HuH-7.5 (cell line): ENCODE measurements at places on chromosomes 12 and 14.

DNA sequence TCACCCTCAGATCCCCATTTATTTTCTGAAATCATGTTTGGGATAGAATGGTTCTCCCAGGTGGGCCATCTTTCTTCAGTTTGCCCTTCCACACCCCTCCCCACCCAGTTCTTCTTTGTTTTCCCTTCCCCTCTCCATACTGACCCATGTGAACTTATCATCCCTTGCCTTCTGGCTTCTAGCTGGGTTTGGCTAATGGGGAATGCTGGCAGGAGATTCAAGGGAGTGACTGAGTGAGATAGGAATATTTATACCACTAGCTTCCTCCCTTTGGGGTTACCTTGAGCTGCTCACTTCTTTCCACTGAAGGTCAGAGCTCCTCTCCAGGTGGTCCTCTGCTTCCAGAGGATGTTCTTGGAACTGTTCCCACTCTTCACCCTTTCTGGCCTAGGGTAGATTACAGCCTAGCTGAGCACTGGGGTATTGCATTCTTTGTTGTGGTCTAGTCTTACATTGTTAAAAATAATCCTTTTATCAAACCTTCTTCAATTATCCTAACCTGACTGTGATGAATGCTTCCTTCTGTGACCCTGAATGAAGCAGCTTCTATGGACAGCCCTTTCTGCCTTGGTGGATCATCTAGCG is 88.3 kb upstream of the ATP2B1 start:
- no peak for DNase-seq

DNA sequence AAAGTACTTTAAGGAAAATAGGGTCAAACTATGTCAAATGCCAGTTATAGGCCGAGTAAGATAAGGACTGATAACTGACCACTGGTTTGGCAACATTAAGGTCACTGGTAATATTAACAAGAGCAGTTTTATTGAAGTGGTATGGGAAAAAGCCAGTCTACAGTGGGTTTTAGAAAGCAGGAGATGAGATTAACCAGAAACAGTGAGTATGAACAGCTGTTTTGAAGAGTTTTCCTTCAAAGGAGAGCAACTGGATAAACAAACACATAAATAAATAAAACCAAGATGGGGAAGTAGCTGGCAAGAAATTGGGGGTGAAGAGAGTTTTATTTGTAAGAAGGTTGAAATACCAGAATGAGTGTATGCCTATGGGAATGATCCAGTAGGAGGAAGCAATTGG is 30.3 kb downstream of the KITLG start:
- no peak for DNase-seq

DNA sequence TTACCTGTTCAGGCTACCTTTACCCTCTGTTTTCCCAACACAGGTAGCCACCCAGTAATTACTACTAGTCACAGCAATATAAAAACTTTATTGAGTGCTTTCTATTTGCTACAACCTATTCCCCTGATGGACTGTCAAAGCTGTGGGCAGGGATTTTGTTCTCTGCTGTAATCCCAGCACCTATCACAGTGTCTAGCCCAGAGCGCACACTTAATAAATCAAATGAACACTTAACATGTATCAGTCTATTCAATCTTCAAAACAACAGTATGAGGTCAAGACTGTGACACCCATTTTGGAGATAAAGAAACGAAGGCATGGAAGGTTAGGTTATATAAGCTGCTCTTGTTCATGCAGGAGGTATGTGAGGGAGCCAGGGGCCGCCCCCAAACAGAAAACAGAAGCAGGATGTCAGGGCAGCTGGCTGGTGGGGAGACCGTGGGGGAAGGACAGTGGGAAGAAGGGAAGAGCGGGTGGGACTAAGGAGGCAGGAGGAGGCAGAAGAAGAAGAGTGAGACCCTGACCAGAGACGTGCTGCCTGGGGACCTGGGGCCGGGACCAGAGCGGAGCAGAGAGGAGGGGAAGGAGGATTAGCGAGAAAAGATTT is 1.7 kb downstream of the TNFRSF1A start:
- DNase-seq = no peak

GRCh38 chr14:52741865-52742264 is 11.9 kb downstream of the STYX start:
- no peak for DNase-seq

- no peak for DNase-seq
These were observed 1044.8 kb upstream of the FOXG1 start for GRCh38 chr14:27721760-27722159.

- no peak for DNase-seq
These were observed 9.1 kb downstream of the B4GALNT3 start for GRCh38 chr12:468671-469389.

- no peak for DNase-seq
These were observed 86.7 kb downstream of the PCNX1 start for GRCh38 chr14:70993931-70994330.

- DNase-seq = no peak
These were observed 259.9 kb upstream of the DDHD1 start for GRCh38 chr14:53412819-53413675.

GRCh38 chr12:116104167-116104767 is 173.2 kb downstream of the MED13L start:
- no peak for DNase-seq

- DNase-seq = no peak
These were observed 467.8 kb downstream of the EGLN3 start for GRCh38 chr14:33483110-33483509.

DNA sequence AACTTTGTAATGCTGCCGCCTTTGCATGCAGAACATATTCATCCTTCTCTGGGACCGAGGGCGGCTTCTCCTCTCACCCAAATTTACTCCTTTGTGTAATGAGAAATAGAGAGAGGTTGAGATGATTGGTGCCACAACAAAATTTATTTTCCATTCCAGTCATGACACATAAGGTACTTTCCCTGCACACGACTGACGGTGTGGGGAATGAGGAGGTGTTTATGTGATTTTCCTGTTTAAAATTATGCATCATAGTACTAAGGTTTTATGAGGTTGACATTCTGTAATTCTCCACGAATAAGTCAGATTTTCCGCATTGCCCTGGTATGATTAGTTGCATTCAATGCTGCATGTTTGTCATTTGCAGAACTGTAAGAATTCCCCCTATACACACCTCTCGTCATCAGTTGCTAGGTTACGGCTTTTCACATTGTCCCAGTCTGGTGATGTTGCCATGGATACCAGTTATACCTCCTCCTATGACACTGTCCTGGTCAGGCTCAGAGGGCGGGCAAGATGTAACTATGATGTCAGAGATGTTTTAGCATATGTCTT is 23.1 kb downstream of the BICDL1 start:
- no peak for DNase-seq

DNA sequence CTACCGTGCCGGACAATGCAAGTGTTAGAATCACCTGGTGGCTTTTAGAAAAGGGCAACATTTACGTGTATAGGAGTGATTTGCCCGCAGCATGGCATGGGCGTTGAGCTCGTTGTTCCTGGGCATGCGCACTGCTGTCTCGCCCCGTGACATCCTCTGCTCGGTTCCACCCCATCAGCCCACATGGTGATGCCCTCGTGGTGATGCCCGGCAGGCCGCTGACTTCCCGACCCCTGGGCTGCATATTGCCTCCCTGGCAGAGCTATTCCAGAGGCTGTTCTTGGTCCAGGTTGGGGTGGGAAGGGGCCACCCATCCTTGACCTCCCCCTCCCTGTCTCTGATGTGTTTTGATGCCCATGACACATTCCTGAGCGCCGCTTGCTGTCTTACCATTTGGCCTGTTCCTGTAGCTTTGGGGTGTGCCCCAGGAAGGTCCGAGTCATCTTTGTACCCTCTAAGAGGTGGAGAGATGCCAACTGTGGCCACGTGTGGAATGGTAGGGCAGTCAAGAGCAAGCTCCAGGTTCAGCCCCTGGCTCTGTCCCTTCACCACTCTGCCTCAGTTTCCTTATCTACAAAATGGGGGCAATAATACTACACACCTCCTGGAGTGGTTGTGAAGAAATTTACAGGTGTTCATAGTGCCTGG is 4.8 kb downstream of the HIP1R start:
- no peak for DNase-seq

GRCh38 chr14:95174184-95174792 is 17.0 kb upstream of the DICER1 start:
- DNase-seq = no peak

DNA sequence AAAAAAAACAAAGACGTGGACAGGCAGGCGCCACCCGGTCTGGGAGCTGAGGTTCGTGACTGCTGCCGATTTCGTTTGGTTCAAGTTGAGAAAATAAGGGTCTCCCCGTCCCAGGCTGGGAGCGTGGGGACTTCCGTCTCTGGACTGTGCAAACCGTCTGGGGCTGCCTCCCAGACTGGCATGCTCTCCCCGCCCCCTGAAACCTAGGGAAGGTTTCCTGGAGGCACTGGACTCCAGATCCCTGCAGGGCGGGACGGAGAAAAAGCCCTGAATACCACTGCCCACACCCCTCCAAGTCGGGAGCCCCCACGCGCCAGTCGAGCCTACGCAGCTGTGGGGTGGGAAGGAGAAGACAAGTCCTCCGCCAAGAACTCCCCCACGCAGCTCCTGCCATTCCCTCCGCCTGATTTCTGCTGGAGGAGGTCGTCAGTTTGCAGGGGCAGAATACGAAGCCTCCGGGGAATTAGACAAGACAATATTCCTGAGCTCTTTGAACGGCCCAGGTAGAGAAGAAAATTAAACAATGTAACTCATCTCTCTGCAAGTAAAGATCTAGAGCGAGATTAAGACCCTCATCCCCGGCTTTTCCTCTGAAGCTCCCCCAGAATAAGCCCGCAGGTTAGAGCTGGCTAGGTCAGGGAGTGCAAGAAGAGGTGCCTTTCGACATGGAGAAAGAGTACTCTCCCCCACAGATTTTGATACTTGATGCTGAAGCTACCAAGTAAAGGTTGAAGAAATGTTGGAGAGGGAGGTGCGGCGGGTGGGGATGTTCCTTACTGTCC is 10.4 kb upstream of the HOXC13 start:
- no peak for DNase-seq

DNA sequence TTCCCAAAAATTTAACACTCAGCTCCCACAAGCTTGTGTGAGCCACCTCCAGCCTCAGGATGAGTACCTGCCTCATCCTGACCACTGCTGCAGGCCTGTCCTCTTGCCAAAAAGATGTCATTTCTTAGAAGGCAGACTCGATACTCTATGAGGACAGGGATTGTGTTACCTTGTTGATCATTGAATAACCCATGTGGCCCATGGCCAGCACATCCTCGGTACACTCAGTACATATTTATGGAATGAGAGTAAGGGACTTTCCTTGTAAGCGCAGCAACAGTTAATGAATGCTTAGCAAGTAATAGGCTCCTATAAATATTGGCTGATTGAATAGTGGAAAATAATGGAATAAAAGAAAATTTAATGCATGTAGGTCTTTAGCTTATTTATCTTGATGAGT is 15.3 kb upstream of the DGLUCY start:
- no peak for DNase-seq

DNA sequence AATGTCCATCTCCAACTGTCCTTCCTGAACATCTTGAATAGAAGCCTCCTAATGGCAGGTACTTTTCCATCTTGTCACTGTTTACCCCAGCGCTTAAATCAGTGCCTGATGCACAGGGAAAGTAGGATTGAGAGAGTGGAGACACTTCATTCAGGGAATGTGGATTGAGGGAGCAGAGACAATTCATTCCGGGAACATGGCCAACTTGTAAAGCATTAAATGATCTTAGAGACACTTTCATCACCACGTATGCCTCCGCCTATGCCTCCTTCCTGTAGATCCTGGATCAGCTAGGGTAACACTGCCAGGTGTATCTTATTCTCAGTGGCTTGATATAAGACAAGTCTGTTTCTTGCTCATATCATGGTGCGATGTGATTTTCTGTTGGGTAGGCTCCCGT is 67.6 kb upstream of the CSRP2 start:
- no peak for DNase-seq

- no peak for DNase-seq
These were observed 142.1 kb downstream of the TTC7B start for GRCh38 chr14:90674043-90674670.

DNA sequence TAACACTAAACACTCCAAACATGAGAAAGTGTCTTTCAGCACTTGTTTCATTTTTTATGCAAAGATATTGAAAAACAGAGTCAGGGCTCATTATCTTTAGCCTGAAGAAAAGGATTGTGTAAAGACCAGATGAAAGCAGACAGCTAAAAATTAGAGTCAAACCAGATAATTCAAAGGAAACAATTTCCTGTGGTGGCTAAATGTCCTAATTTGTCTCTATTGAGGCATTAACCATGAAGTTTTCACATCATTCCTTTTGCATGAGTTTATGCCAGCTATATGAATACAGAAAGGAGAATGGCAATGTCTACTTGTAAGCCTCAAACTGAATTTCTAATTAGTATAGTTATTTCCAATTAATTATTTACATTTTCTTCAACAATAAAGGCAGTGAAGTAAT is 338.5 kb downstream of the FSCB start:
- no peak for DNase-seq

GRCh38 chr12:3661028-3661427 is 91.9 kb downstream of the CRACR2A start:
- no peak for DNase-seq

GRCh38 chr12:53004178-53004577 is 2.1 kb upstream of the EIF4B start:
- DNase-seq = no peak

DNA sequence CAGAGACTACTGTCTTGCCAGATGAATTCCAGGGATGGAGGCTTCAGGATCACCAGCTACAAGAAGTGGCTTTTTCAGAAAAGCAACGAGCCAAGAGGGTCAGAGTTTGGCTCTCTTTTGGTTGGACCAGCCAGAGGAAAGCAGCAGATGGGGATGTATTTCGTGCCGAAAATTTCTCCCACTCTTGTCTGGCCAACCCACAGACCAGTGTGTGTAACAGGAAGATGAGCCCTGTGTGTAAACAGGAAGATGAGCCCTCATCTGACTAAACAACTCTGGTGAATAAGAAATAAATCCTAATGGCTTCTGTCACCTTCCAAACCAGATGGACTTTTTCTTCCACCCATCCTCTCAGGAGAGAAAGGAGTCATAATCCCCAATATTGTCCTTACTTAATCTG is 13.1 kb downstream of the GPR68 start:
- DNase-seq = no peak

- DNase-seq = no peak
These were observed 6.8 kb upstream of the CCDC177 start for GRCh38 chr14:69581316-69581935.

DNA sequence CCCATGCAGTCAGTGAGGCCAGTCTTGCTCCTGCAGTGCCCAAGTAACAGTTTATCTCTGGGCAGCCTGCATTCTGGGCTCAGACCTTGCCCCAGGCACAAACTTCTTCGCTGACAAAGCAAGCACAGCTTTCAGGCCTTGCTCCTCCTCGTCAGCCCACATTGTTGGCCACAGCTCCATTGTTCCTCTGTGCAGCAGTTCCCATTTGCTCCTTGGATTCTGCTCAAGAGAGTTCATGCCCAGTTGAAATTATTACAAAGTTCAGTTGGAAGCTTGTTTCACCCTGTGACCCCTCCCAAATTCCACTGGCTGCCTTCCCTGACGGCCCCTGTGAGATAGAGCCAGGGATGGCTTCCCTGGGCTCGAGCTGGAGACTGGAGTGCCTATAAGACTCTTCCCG is 163.4 kb upstream of the DDHD1 start:
- no peak for DNase-seq

DNA sequence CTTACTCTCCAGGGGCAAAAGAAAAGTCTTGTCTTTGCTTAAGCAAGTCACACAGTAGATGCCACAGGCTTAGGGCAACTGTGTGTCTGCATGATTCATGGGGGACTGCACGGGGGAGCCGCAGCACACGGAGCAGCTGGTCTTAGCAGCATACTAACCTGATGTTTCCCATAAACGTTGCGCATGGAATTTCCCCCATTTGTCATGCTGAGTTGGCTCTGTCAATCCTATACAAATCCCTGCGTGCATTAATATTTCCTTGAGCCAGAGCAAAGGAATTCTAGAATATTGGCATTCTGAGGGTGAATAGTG is 71.2 kb downstream of the SAMD4A start:
- DNase-seq = no peak

- no peak for DNase-seq
These were observed 37.3 kb downstream of the GPR135 start for GRCh38 chr14:59427653-59428580.
